Hippocampal formation (tissue), 2 donors: ENCODE measurements at places on chromosomes 5 and 9.

DNA sequence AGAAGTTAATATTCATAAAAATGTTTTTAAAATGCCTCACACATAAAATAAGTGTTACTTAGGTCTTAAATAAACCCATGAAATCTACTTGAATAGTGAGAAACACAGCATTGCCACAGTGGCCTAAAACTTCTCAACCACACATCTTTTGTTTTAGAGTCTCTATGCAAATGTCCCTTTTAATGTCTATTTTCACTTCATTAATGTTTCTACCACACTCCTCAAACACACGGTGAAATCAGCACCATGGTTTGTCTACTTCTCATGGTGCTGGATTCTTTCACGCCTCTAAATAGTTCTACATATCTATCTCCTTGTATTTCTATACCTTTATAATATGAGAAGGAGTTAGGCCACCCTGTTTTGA lies 111.2 kb downstream of the EDIL3 start:
- DNase-seq, result no peak

DNA sequence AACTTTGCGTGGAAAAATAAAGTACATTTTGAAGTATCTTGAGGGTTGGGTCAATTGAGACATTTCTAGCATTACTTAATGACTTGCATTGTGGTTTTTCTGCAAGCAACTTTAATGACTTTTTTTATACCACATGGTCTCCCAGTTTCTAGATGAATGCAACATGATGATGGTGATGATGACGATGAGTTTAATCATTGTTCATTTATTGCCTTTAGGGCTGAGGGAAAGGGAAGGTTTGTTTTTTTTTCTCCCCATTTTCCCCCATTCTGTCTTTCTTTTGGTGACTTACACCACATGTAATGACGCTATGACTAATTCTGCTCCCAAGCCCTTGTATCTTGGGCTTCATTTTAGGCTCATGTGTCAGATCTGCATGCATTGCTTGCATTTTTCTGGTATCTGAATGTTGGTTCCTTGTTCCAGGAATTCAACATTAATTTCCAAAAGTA lies 57.7 kb upstream of the NXNL2 start:
- no peak for DNase-seq

- no peak for DNase-seq
These were observed 1.6 kb downstream of the BTNL3 start for GRCh38 chr5:180990086-180990881.

DNA sequence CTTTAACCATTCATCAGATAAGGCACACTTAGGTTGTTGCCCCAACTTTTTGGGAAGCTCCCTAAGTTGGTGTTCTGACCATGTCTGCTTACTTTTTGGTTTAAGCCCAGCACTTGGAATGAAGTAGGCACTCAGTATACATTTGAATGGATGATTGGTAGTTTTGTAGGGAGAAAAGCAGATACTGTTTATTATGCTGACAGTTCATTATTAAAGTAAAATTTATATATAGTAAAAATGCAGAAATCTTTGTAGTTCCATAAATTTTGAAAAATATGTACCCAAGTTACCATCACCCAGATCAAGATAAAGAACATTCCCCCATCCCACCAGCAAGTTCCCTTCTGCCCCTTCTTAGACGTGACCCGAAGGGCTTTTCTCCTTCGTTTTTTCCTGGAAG lies 35.4 kb downstream of the PRKACG start:
- no peak for DNase-seq

DNA sequence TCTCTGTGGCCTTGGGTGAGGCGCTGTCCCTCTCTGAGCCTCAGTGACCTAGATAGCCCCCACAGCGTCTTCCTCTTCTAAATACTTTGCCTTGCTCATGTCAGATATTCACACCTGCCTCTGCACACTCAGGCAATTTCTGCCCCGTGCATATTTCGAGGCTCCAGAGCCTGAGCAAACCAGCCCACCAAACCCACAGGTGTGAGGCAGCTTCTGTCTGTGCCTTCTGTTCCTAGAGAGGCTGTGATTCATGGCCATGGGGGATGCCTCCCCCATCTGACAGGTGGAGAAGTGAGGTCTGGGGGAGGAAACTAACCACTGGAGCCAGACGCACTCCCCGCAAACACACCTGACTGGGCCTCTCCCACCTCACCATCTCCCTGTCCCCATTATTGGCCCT lies 42.7 kb upstream of the CPLX2 start:
- DNase-seq, result no peak
